Foreskin melanocyte (primary cell): ENCODE measurements at places on chromosomes 2 and 18.

DNA sequence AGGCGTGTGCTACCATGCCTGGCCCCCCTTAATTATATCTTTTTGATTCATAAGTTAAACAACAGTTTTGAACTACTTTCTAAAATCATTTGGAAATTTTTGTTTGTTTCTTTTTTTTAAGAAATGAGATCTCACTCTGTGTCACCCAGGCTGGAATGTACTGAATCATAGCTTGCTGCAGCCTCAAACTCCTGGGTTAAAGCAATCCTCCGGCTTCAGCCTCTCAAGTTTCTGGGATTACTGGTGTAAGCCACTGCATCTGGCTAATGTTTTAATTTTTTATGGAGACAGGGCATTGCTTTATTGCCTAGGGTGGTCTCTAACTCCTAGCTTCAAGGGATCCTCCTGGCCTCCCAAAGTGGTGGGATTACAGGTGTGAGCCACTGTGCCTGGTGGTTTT is 71.5 kb downstream of the BABAM2 start:
- DNase-seq, result no peak

- DNase-seq, result no peak
Measured at GRCh38 chr2:137677466-137677865, 286.8 kb upstream of the HNMT start.

DNA sequence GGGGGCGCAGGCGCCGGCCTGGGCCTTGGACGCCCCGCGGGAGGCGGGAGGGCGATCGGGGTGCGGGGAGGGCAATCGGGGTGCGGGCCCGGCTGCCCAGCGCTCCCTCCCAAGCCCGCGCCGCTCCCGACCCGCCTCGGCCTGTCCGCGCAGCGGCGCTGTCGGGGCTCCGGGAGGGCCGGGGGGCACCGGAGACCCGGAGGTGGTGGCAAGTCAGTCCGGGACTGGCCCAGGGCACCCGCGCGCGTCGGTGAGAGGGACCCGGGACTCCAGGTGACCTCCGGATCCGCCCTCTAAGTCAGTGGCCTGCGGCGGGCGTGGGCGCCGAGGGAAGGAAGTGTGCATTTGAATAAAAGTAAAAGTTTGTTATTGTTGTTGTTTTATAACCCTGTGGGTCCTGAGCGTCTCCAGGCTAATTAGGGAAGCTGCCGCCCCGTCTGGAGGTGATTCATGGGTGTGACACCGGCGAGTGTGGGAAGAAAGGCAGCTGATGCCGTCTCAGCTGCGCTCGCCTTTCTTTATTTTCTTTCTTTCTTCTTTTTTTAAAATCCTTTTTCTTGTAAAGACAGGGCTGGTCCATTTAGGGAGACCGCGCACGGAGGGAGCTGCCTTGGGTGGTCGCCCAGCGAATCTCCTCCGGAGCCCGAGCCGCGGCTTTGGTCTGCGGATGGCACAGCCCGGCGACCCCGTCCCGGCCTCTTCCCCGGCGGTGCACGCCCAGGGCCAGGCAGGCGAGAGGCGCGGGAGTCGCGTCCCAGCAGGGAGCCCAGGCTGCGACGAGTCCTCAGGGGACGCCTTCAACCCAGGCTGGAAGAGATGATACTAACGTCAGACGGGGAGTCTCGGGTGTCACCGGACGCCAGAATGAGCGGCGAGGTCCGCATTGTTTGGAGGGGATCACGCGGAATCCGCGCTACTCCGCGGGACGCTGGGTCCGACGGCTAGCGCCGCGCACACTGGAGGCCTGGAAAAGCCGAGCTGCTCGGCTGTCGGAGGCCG is 627 bp upstream of the CRACDL start:
- DNase-seq, result no peak

DNA sequence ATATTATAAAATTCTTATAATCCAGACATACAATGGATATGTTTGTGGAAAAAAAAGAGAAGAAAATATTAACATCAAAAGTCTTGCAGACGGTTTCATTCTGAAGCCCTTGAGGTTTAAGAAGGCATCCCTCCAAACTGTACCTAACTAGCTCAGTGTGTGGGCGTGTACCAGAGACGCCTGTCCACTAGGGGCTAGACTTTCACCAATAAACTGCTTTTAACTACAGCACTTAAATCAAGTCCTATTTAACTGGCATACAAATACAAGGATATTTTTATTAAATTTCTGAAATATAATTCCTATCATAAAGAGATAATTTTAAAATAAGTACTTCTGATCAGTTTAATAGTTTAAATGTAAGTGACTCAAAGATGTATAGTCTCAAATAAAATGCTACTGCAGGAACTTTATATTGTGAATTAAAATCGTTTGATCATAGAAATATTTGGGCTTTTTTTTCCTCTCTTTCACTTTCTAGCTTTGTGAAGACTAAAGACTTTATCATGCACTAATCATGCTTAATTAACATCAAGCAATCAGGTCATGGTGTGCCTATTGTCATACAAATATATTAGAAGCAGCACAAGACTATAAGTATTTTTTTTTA is 437.7 kb downstream of the SATB2 start:
- DNase-seq, result peak; percentile 1

- DNase-seq, result no peak
Measured at GRCh38 chr2:169999054-169999453, 171.8 kb downstream of the UBR3 start.

GRCh38 chr2:241964133-241964532 is 94.6 kb downstream of the RTP5 start:
- DNase-seq, result no peak

- no peak for DNase-seq
Measured at GRCh38 chr2:60552078-60552850, 1.2 kb downstream of the BCL11A start.

DNA sequence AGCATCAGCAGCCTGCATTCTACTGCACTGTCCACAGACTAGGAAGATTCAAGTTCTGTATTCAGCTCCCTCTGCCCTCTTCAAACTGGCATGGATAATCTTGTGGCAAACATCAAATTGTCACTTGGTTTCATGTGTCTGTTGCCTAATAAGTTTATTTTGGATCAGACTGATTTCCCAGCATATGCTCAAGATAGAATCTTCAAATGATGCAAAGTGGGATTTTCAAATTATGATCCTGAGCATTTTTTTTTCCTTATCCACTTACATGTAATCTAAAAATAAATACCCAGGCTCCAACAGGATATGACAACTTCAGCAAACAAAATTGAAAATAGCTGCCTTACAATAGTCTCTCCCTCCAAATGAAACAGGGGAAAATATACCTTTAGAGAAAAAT is 160.9 kb upstream of the VRK2 start:
- no peak for DNase-seq

GRCh38 chr18:29779096-29779495 is 1263.4 kb downstream of the DSC3 start:
- no peak for DNase-seq

DNA sequence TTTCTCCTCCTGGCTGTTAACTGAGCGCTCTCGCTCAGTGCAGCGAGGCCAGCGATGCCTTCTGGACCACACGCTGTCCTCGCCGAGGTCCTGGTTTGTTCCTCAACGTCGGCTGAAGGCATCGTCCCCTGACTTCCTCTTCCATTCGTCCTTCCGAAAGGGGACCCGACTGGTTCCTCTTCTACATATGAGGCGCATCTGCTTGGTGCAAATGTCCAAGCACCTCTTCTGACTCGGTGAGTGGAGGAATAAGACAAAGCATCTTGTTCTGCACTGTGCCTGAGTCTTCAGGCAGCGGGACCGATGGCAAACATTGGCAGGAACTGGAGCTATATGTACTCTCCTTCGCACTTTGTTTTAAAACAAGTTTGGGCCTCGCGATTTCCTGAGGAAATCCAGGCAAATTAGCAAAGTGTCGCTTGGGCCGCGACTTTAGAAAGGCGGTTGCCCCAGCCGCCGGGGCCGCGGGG is 621 bp upstream of the KCNS3 start:
- no peak for DNase-seq

GRCh38 chr2:123518367-123518766 is 506.7 kb upstream of the CNTNAP5 start:
- no peak for DNase-seq

GRCh38 chr2:202824901-202825300 is 46.7 kb downstream of the ICA1L start:
- DNase-seq, result no peak

DNA sequence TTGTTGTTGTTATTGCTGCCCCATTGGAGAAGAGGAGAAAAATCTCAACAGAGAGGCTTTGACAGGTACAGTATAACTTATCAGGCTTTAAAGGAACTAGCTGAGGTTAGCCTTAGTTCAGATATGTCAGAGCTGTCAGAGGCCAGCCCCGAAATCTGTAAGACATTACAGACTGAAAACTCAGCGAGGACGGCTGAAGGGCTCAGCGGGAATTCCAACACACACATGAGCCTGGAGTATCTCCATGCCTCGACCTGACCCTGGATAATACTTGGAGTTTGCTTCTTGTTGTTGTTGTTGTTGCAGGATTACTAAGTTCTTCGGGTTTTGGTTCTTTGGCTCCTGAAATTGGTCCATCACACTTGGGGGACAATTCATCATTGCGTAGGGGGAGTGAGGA is 166.9 kb downstream of the MIB1 start:
- no peak for DNase-seq

DNA sequence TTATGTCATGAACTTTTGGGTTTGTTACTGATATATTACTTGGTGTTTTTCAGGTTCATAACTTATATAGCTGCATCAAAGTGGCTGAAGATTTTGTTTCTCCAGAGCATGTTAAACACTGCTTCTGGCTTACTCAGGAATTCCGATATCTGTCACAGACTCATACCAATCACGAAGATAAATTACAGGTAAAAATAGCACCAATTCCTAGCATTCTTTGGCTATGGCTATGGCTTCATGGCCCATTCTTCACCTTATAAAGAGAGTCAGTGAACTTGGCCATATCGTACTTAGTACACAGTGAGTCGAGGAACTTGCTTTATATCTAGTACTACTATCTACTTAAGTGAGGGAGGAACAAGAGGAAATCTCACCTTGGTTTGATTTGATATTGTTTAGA is 49.9 kb downstream of the KDM3A start:
- DNase-seq, result no peak

GRCh38 chr18:35619941-35620340 is 38.4 kb downstream of the GALNT1 start:
- no peak for DNase-seq

DNA sequence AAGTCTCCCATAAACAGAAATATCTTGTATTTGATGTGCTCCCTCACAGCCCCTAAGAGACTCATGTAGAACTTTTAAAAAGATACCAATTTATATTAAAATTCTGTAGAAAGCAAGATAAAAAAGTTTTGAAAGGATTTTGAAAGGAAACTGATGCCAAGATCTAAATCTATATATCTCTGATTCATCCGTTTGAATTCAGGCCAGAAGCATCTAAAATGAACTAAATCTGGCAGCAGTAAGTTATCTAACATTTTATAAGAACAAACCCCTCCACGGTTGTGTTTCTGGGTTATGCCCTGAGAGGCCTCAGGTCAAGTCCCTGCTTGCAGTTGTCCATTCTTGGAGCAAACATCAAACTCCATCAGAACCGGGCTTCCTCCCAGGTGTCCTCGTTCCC is 165.8 kb downstream of the FBXO15 start:
- DNase-seq, result no peak

DNA sequence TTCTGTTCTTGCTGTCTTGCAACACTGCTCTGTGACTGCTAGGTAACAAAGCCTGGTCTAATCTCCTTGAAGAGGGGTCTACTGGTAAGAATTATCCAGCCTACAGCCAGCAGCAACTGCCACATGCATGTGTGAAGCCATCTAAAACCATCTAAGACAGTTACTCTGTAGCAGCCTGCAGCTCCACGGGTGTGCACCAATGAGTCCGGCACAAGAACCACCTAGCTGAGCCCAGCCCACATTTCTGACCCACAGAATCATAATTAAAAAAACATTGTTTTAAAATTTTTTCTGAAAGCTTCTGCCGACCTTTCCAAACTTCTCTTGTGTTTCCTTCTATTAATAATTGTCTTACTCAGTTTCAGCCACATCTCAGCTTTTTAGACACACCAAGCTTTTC is 102.8 kb downstream of the ZNF385B start:
- DNase-seq, result no peak

GRCh38 chr2:434625-435024 is 146.7 kb upstream of the ALKAL2 start:
- DNase-seq, result no peak

- DNase-seq, result no peak
Measured at GRCh38 chr2:54722641-54723040, 821 bp upstream of the EML6 start.

DNA sequence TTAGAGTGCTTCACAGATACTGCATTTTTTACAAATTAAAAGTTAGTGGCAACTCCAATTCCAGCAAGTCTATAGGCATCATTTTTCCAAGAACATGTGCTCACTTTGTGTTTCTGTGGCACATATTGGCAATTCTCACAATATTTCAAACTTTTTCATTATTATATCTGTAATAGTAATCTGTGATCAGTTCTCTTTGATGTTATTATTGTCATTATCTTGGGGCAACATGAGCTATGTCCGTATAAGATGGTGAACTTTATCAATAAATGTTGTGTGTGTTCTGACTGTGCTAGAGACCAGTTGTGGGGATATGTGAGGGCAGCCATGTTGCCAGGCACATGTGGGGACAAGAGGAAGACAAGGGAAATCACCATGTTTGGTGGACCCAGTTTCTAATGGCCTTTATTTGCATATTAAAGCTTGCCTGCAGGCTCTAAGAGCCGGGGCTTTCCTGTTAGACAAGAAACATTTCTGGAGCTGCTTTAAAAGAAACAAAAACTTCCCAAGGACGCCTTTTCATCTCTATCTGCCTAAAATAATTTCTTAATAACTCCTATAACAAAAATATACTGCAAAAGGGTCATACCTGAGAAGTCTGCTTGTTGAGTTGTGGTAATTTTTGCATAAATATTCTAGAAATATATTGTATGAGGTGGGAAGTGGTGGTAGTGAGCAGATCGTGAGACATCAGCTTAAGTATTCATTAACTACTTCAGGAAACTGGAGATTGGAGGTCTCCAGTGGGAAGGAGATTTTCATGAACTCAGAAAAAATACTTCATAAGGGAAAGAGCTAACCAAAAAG is 37.2 kb downstream of the KYNU start:
- DNase-seq, result no peak

DNA sequence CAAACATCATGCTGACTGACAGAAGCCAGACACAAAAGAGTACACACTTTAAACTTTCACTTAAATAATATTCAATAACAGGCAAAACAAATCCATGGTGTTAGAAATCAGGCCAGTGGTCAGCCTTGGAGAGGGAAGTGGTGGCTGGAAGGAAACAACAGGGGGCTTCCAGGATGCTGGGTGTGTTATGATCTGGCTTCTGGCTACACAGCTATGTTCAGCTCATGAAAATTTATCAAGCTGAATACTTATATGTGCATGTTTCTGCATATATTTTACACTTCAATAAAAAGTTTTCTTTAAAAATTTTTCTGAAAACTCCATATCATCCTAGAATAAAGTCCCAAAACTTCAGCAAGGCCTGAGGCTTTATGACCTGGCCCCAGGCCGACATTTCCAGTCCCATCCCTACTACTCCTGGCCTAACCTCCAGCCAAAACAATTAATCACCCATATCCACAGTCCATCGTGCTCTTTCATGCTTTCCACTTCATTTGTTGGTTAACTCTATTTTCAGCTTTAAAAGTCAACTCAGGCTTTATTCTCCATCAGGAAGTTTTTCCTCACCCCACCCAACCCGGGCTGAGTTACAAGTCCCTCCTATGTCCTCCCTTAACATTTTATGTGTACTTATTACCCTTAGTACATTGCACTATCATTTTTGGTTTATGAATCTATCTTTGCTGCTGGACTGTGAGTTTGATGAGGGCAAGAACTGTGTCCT is 27.9 kb upstream of the SPTBN1 start:
- no peak for DNase-seq

- no peak for DNase-seq
Measured at GRCh38 chr2:217593732-217594131, 409.1 kb downstream of the TNS1 start.
